NCI-H2081 treated with DMSO at 0.1 percent for 48 hours (cell line): ENCODE measurements at places on chromosomes 1 and 21.

- DNase-seq = no peak
These were observed 19.7 kb upstream of the SMPDL3B start for GRCh38 chr1:27915082-27915575.

DNA sequence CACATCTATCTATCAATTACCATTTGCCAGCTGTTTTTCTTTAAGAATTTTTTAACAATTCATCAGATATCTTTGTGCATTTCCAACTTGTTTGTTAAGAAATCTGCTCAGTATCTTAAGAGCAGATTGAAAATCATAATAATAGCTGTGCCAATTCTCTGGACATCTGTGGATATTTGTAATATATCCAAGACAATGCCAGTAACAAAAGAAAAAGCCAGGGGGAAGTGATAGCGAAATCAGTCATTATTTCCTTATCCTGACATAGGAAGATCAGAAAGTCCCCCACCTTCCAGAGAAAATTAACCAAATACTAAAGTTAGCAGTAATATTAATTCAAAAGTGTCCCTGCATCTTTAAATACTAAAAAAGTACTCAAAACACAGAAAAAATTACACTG, 217.1 kb downstream of the RERE start:
- no peak for DNase-seq

- no peak for DNase-seq
These were observed 33.1 kb upstream of the FOXO6 start for GRCh38 chr1:41328001-41328615.

GRCh38 chr1:3824650-3825049, 28.4 kb upstream of the LRRC47 start:
- DNase-seq = no peak
